ENCODE measurements at places on chromosomes 7 and 10.

GRCh38 chr7:128777156-128778123, 1.8 kb upstream of the OPN1SW start:
- no peak for DNase-seq

- DNase-seq = no peak
Measured at GRCh38 chr7:41731493-41732435, 28.9 kb upstream of the INHBA start.

- DNase-seq = no peak
Measured at GRCh38 chr10:59847326-59847725, 59.0 kb downstream of the CCDC6 start.

- DNase-seq = no peak
Measured at GRCh38 chr10:123607386-123607785, 58.8 kb upstream of the GPR26 start.

GRCh38 chr7:50751146-50751545, 31.6 kb downstream of the GRB10 start:
- no peak for DNase-seq

DNA sequence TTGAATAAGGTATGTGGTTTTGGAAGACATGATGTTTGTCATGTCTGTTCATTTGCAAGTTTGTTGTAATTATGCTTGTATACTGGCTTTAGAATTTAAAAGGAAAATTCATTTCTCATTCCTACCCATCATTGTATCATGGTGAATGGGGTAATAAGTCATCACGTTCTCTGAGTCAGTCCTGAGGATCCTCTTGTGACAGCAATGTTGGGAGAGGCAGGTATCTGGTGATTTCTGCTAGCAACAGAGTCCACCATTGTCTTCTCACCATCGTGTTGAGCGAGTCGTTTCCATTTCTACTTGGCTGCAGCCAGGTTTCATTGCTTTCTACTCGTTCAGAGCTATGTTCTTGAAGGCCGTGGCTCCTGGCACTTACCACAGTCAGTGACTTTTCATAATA, 16.3 kb downstream of the CUL1 start:
- no peak for DNase-seq

DNA sequence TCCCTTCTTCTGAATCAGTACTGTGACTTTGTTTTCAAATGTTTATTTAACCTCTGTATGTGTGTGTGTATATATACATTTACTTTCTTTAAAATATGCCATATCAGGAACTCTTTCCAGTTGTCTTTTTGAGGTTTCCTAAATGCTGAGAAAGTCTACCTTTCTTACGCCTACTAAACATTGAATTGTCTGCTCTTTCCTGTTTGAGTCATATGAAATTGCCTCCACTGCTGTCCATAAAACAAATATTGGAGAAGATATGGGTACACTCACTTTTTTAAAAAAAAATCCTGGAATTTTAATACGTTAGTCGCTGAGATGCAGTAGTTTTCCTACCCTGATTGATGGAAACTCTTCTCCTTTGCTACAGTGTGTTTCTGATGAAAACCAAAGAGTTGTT, 298.7 kb upstream of the TEX47 start:
- DNase-seq = no peak

DNA sequence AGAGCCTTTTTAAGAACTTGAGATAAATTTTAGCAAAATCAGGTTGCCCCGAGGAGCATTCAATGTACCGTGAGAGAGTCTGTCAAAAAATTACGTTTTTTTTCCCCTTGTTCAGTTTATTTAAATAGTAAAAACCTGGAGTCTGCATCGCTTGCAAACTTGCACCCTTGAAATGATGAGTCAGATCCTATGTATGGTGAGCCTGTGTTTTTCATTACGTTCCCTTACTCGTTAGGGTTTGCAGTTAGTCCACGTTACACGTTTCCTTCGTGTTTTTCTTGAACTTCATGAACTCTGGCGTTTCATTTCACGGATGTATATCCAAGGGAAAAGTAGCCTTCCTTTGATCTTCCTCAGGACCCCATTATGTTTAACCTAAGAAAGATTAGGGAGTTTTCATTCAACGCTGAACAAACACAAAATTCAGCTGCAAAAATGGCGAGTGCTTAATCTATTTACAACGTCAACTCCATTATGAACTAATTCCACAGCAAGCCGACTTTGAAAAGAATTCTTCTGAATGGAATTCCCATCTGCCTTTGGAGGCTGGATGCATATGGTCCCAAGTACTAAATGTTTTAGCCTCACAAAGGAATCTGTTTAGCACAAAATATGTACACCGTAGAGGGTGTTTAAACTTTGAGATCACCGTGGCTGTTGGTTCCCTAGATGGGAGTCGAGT, 182.4 kb downstream of the MYOF start:
- no peak for DNase-seq

DNA sequence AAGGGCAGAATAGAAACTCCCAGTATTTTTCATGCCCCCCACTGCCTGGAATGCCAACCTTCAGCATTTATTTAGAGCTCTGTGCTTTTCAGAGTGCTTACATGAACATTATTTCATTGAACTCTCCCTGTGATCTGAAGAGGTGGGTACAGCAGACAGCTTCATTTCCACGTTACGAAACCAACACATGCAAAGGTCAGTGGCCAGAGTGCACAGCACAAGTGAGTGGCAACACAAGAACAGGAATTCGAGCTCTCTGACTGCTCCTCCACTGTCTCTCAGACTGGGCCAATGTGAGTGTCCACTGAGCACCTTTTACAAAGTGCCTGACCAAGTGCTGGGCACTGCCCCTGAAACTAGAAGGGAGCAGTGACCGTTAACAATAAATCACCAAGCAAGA, 162.9 kb downstream of the GLI3 start:
- no peak for DNase-seq

DNA sequence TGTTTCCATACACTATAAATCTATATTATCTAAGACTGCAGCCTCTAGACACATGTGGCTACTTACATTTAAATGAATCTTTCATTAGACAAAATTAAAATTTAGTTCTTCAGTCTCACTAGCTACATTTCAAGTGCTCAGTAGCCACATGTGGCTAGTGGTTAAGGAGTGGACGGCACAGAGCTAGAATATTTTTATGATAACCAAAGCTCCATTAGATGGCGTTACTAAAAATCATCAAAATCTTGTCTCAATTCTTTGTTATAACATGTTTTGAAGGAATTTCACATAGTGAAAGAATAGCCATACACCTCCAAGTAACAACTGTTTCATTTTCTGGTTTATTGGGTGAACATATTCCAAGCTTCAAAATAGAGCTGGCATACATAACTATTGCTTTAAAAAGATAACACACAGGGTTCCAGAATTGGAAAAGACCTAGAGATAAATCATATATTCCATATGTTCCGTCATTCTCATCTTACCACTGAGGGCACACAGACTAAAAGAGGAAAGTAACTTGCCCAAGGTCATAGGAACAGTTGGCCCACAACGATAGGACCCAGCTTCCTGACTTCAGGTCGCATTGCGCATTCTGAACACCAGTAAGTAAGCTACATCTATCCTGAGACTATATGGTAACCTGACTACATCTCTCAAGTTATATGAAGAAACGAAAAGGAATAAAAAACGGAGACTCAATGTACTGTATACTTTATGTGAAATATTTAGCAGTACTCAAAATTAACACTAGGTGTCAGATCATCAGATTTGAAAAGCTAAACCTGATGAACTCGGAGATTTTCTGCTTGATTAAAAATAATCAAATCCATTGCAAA, 66.6 kb downstream of the CAV1 start:
- DNase-seq = no peak

- DNase-seq = no peak
Measured at GRCh38 chr7:107100824-107101223, 56.3 kb downstream of the PRKAR2B start.

GRCh38 chr7:105309235-105310169, 79.2 kb downstream of the SRPK2 start:
- DNase-seq = no peak
